ENCODE measurements at places on chromosomes 5 and 9.

- DNase-seq = no peak
Observed at GRCh38 chr9:706606-707459, 134.7 kb upstream of the DMRT1 start.

DNA sequence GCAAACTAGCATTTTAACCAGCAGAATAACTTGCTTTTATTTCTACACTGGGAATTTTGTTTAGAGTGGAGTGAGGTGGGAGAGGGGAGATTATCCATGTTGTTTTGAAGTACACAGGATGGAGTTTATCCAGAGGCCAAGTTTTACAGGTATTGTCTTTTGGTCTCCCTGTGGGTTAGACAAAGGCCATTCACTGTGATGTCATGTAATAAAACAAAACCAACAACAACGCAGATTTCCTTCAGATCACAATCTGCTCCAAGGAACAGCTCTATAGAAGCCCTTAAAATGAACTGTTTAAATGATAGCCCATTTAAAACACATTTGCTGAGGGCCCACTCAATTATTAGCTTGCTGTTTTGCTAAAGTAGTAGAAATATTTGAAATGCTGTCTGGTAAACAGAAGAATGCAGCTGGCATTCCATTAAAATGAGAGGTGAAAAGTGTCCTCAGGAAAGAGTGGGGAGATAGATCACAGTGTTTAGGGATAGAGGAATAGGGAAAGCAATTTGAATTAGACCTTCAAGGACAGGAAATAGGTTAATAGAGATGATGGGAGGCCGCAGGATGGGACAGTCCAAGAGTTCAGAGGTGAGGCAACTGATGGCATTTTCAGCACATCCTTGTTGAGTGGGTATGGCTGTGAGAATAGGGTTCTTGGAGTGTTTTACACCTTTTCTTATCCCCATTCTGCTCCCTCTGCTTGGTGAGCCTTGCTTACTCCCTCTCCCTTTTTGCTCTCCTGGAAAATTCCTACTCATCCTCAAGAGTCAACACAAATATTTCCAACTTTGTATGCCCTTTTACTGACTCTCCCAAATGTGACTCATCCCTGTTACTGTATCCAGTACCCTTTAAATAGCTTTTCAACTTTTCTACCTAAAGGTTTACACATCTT is 140.1 kb upstream of the NR3C1 start:
- DNase-seq = no peak

GRCh38 chr9:2362150-2362549 is 259.4 kb upstream of the VLDLR start:
- no peak for DNase-seq

GRCh38 chr5:60918466-60918865 is 26.4 kb downstream of the ERCC8 start:
- DNase-seq = no peak

- no peak for DNase-seq
Observed at GRCh38 chr9:16171911-16172310, 619.1 kb downstream of the CCDC171 start.

- no peak for DNase-seq
Observed at GRCh38 chr5:132370971-132371602, 1.6 kb downstream of the SLC22A5 start.

DNA sequence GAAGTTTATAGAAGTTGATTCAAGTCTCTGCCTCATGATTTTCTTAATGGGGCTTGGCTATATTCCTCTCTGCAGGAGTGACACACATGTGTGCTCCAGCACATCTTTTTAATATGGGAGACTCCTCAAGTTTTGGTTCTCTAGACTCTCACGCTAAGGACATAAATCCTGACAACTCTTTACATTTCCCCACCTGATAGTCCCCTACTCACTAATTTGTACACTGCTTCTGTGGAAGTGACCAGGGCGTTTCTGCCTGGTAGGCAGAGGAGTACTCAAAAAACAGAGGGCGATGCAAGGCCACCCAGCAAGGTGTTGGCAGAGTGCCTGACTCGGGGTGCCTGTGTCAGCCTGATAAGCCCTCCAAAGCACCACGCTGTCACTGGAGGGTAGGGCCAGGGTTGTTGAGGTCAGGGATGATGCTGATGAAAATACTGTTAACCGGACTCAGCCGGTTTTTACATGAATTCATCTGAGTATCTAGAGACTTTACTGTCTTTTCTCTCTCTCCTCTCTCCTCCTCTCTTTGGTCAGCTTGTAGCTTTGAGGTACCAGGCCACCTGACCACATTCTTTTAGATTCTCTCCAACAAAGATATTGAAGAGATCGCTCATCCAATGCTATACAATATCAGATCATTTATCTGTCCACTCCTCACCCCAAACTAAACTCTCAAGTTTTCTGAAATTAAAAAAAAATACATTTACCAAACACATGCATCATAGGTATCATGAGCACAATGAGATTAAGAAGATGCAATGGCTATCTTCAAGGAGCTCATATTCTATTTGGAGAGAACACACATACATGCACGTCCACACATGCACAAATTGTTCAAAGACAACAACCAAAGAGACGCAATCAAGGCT is 205.2 kb downstream of the PIK3R1 start:
- DNase-seq = no peak

DNA sequence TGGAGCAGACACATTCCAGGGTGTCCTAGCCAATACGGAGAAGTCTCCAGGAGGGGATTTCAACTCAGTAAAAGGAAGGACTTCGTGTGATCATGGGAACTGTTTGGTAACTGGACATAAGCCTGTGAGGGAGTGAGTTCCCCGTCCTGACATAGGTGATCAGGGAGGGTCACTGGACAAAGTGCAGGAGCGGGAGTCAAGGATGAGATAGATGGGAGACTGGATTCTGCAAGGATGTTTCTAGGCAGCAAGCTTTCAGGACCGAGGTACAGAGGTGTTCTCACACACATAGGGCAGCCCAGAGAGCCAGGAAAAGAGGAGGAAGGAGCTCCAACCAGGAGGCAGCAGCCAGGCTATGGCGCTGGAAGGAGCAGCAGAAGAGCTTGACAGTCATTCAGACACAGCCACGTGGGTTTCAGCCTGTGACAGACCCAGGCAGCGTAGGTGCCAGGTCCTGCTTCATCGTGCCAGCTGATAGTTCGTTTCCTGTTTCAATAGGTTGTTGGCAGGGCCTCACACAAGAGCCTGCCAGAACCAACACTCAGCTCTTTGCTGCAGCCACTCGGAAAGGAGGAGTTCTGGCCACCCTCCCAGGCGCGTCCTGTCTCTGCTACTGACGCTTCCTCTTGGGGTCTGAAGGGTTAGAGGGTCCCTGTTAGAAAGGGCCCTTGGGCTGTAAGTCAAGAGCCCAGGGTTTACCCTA is 84.1 kb downstream of the AMBP start:
- no peak for DNase-seq
